ENCODE measurements at places on chromosomes 11 and 22.

- DNase-seq: no peak
These were observed 63.8 kb upstream of the WNT7B start for GRCh38 chr22:46040471-46041465.

GRCh38 chr11:19955660-19956059, 204.6 kb downstream of the DBX1 start:
- no peak for DNase-seq

DNA sequence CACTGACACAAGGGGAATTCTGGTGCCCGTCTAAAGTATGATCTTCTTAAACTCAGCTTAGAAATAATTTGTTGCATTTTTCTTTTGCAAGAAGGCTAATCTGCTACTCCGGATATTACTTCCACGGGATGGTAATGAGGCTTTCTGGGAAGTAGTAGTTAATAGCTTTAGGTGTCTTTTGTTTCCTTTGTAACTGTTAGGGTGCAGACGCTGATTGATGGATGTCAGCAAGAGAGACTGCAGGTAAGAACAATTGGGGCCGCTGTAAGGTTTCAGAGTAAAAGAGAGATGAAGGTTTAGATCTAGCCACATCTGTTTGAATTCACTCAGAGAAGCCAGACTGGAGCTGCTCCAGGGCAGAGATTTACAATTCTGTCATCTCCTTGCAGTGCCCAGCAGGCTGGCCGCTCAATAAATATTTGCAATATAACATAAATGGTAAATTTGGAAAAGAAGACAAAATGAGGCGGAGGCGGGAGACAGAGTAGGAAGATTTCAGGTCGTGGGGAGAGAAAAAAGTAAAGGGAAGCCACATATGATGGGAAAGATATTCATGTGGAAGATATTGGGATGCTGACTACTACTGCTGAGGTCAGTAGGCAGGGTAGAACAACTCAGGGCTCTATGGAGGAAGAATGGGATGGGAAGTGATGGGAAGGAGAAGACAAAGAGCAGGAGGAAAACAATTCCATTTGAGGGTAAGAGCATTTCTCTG, 320.5 kb downstream of the AASDHPPT start:
- DNase-seq: peak; percentile 17

GRCh38 chr11:106172386-106172991, 95.0 kb downstream of the AASDHPPT start:
- no peak for DNase-seq

DNA sequence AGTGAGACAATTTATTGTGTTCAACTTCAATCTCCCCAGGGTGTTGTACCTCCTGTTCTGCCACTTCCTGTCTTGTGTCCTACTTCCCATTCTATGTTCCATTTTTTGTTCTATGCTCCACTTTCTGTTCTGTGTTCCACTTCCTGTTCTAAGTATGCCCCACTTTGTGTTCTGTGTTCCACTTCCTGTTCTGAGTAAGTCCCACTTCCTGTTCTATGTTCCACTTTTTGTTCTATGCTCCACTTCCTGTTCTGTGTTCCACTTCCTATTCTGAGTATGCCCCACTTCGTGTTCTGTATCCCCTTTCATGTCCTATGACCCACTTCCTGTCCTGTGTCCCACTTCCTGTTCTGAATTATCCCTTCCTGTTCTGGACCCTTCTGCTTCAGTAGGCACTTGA, 732.7 kb downstream of the TBC1D22A start:
- no peak for DNase-seq

- peak; percentile 98 for DNase-seq
These were observed 4.2 kb upstream of the C11orf86 start for GRCh38 chr11:66970807-66971442.

DNA sequence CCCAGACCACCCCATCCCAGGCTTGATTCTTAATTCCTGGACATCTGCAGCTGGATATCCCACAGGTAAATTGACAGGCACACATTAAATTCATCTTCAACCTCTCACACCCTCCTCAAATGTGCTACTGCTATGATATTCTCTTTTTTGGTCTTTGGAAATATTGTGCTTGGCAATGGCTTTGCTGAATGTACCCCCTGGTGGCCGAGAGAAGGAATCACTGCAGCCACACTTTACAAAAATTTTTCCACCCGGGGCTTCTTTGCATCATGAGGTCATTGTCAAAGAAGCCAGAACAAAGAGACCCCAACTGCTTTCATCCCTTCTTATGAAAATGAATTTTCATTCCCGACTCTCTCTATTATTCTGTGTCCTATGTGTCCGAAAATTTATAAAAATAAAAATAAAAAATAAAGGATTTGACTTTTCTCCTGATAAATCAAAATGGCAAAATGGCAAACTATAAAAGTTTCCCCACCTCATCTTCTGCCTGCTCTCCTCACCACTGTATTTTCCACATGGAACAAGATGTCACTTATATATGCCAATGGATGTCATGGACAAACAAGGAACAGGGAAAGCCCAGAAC, 15.0 kb upstream of the CYB5R2 start:
- peak; percentile 57 for DNase-seq

GRCh38 chr22:20582171-20582511, 74.7 kb downstream of the MED15 start:
- DNase-seq: no peak

GRCh38 chr11:92859156-92859690, 110.2 kb upstream of the MTNR1B start:
- no peak for DNase-seq

DNA sequence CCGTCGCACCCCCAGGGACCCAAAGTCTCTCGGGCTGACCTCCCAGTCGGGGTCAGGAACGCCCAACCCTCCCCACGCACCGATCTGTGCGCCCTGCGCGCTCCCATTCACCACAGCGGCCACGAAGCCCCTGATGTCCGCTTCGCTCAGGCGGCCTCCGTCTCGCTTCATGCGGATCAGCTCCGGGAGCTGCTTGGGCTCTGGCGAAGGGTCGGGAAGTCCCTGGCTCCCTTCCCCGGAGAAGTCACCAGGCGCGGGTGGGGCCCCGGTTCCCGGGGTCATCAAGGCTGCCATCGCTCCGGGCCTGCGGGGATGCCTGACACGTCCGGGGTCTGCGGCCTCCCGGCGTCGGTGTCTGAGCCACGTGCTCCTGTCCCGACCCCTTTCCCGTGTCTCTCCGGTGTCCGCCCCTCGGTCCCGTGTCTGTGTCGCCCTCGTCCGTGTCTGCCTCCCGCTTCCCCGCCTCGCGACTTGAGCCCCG, 356 bp downstream of the TYMP start:
- no peak for DNase-seq

DNA sequence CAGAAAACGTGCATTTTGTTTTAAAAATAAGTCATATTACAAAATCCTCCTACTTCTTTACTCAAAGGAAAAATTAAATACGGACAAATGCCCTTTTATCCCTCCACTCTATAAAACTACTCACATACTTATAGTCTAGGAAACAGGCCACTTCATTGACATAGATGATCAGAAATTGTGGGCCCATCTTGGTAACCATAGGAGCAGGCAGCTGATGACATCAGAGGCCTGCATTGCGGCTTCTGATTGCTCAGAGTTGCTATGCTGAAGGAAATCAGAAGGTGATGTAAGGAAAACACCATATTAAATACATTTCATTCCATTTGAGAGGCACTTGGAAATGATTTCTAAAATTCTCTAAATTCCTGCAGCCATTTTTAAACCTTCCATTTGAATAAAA, 27.0 kb downstream of the FAM76B start:
- DNase-seq: no peak

GRCh38 chr11:65642014-65642671, 4.2 kb downstream of the SIPA1 start:
- DNase-seq: no peak

DNA sequence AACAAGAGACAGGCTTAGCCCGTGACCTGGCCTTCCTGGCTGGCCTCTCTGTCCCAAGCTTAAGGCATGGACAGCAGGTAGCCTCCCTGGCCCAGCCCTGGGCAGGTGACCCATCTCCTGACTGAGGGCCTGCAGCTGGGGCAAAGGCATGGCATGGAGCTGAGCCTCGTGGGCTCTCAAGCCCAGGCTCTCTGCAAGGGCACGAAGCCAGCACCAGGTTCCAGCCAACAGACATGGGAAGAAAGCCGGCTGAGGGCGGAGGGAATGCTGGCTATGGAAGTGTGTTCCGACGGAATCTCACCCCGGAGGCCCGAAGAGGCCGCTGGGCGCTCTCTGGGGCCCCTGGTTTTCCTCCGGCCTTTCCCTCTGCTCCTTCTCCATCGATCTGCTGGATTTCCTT, 12.9 kb downstream of the DNAL4 start:
- no peak for DNase-seq

- DNase-seq: no peak
These were observed 19.2 kb downstream of the FAM118A start for GRCh38 chr22:45328822-45329529.

Data from astrocyte of the hippocampus (primary cell).